ENCODE measurements at places on chromosomes 12 and 14.
A peak's percentile ranks its signal among the peaks of the same experiment; 100 is the strongest.

- DNase-seq: peak; percentile 72
These were observed 50.6 kb upstream of the FUT8 start for GRCh38 chr14:65361920-65362319.

DNA sequence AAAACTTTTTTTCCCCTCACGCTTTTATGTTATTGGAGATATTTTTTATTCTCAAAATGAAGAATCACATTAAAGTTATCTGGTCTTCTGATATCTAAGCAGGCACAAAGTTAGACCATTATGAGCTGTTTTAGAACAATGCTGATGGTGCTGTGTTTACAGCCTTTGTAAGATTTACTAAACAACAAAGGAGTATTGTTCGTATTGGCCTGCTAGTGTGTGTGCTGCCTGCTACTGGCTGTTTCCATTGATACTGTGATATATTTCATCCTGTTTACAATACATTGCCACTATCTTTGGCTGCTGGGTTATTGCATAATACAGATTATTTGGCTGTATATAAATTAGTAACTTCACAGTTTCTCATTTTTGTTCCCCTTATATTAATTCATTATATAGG is 220.8 kb downstream of the ITPR2 start:
- no peak for DNase-seq

DNA sequence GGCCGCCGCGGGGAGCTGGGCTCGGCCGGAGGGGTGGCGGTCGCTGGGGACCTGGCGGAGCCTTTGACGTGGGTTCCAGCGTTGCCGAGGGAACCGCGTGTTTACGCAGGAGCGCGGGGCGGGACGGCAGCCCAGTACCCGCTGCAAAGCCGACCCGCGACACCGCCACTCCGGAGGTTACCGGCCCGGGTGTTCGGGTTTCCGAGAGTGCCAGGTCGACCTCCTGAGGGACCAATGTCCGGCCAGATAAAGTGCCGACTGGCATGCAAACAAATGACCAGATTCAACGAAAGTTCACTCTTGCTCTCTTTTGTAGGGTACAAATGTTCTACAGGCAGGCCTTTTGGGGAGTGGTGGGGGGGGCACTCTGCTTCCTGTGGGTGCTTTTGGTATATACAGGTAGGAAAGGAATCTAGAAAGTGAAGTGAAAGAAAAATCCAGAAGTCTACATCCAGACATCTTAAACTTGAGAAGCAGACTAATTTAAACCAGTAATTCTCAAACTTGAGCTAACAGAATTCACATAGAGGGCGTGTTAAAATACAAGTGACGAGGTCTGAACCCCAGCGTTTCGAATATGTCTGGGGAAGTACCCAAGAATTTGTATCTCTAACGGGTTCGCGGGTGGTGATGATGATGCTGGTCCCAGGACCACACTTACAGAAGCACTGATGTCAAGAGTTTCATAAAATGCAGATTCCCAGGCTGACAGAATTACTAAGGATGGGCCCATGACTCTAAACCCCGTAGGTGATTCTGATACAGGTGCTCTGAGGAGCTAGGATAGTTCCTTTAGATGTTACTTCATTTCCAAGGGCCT is at the start of gene GPR135:
Gene GPR135, minus strand, starts transcription at position 65 of the 820 bp plus-strand sequence. CDS start 154 bp downstream, outside the sequence.
- DNase-seq: no peak

DNA sequence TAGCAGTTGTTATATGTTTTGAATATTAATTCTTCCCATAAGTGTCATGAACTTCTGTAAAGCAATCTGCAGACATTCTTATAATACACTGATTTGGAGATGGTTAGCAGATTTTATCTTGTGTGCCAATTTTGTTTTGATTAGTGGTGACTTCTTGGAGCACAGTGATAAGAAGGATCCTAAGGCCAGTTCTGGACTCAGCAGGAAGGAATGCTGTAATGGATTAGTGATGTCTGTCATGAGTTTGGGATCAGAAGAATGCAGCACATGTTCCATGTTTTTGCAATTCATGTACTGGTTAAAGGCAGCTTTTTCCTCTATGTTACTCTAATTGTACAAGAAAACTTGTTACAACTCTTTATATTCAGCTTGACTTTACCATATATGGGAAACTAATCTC is 91.5 kb downstream of the UNC79 start:
- no peak for DNase-seq

Data from EH (cell line).